ENCODE measurements at places on chromosomes 2 and 18.
A peak's percentile ranks its signal among the peaks of the same experiment; 100 is the strongest.

DNA sequence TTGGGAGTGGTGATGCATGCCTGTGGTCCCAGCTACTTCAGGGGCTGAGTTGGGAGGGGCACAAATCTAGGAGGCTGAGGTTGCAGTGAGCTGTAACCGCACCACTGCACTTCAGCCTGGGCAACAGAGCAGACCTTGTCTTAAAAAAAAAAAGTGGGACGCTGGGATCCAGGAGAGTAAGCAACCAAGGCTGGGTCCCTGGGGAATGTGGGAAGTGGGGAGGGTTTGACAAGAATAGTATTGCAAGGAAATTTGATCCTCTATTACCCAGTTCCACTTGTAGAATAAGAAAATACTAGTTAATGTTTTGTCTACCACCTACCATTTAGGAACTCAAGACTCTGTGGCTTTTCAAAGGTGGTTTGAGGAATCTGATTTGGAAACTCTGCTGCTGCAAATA is 21.1 kb upstream of the DYTN start:
- no peak for DNase-seq

GRCh38 chr2:241223211-241224017 is 34.9 kb downstream of the ANO7 start:
- no peak for DNase-seq

DNA sequence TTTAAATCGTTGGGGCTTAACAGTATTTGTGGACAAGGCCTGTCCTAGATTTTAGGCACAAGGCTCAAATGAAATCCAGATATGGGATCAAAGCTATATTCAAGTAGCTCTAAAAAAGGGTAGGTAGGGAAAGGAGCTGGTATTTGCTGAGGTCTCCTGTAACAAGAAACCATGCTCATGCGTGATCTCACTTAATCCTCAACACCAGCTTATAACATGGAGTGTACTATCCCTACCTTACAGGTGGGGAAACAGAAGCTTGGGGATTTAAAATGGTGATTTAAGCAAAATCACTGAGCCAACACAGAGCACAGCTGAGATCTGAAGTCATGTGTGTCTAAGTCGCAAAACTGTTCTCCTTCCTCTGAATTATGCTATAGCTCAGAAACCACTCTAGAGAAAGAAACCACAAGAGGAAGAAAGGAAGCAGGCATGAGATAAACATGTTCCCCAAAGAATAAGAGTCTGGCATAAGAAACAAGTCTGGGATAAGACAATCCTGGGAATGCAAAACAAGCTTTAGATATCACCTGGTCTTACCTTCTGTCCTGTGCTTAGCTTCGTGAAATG is 43.1 kb downstream of the CYRIA start:
- DNase-seq, result no peak

DNA sequence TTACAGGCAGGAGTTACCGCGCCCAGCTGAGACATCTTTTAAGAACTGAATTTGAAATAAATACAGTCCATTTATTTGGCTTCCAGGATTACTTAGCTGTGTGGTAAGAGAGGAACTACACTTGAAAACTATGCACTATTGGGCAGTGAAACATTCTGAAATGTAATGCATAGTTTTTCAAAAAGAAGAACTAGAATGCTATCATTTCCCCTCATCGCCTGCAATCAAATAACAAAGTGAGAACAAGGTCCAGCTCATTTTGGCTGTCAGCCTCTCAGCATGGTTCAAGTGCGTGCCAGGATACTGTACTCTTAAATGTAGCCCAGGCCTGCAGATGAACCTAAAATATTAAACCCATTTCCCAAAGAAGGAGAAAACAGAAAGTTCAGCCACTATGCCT is 76.6 kb upstream of the ARL5A start:
- DNase-seq, result no peak

DNA sequence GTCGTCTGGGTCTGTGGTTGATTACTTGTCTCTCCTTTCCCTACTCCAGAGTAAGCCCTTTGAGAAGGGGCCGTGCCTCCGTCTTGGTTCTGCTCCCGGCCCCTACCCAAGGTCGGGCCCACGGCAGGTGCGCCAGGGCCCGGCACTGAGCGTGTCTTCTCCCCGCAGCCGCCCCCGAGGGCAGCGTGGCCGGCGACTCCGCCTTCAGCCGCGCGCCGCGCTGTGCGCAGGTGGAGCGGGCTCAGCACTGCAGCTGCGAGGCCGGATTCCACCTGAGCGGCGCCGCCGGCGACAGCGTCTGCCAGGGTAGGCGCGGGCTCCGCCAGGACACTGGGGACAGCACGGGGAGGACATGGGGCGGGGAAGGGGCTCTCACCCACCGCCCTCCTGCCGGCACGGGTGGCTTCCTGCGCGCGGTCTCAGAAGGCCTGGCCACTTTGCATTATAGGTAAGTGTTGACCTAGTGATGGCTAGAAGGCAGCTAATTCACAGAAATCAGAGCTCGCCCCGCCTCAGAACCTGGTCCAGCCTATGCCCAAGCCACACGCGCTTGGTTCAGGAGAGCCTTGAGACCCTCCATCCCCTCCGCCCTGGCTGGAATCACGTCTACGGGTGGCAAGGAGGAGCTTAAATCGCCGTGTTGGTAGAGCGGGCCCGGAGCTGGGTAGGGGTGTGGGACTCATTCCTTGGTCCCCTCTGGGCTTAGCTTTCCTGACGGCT is 43.5 kb downstream of the FBLN7 start:
- no peak for DNase-seq

- no peak for DNase-seq
These were observed 14.9 kb downstream of the IGFBP2 start for GRCh38 chr2:216648105-216648504.

DNA sequence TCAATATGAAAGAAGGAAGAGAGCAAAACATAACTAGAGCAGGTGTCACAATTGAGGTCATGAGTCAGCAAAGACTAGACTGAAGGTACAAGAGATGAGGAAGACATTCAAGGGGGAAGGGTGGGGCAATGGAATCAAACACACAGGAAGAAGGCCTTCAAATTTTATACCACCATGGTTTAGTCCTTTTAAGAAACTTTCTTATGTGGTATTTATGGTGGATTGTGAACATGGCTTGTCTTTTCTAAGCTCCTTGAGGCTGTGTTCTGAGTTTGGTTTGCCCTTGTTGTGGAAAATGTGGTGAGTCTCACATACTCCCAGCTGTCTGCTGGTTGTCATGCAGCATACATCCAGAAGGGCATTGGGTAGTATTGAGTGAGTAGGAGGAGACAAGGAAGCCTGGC is 62.1 kb downstream of the NABP1 start:
- no peak for DNase-seq

- no peak for DNase-seq
These were observed 19.0 kb downstream of the AQP12B start for GRCh38 chr2:240663546-240664190.

- DNase-seq, result no peak
These were observed 124.5 kb downstream of the CTIF start for GRCh38 chr18:48663096-48663930.

DNA sequence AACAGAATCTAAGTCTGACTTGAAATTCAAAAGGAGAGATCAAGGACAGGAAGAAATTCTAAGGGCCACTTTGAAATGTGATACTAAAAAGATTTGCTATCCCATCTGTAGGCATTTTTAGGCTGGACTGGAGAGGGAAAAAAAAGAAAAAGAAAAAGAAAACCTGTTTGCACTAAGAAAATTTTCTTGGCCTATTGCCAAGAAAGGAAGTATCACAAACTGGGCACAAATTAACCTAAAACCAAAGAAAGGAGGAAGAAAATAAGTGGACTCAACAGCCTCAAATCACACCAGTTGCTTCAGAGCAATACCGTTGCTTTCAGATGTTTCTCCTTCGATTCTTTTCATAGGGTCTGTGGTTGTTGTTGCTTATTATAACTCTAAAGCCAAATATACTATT is 287.9 kb upstream of the VRK2 start:
- DNase-seq, result no peak

GRCh38 chr18:27652480-27653121 is 467.5 kb upstream of the CHST9 start:
- DNase-seq, result no peak

DNA sequence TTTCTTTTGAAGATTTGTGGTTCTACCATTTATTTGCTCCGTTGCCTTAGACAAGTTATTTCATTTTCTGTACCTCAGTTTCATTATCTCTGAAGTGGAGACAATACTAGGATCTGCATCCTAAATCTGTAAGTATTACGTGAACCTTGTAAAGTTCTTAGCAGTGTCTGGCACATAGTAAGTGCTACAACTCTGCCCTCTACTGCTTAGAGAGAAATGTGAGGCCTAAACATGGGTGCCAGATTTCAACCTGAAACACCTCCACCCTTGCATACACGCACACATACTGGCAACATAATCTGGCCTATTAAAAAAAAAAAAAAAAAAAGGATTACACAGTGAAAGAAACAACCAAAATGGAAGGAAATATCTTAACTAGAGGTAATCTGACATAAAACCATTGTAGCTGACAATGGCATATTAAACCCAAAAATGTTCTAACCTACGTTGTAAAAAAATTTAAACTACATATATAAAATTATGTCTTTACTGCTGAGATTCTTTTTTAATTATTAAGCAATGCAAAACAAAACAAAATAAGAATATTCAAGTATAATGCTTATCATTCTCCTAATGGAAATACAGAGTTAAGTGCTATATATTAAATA is 132.6 kb downstream of the MAP2 start:
- peak; percentile 57 for DNase-seq

- no peak for DNase-seq
These were observed 191.5 kb upstream of the ATP5MC3 start for GRCh38 chr2:175372704-175373701.

GRCh38 chr2:96320728-96321622 is 4.1 kb upstream of the ITPRIPL1 start:
- DNase-seq, result no peak

- DNase-seq, result no peak
These were observed 8.9 kb upstream of the NFE2L2 start for GRCh38 chr2:177273408-177273807.

GRCh38 chr18:35481960-35482366 is 15.8 kb downstream of the INO80C start:
- no peak for DNase-seq

GRCh38 chr2:136008205-136008865 is 22.9 kb upstream of the DARS1 start:
- DNase-seq, result no peak

GRCh38 chr2:168607992-168608391 is 151.9 kb downstream of the CERS6 start:
- DNase-seq, result no peak

- no peak for DNase-seq
These were observed 77.1 kb downstream of the SPATS2L start for GRCh38 chr2:200383380-200384110.

- no peak for DNase-seq
These were observed 104.6 kb downstream of the PTPN4 start for GRCh38 chr2:119864318-119864717.

GRCh38 chr2:43225093-43225787 is 1.2 kb downstream of the ZFP36L2 start:
- no peak for DNase-seq

- DNase-seq, result peak; percentile 68
These were observed 428.6 kb upstream of the FSHR start for GRCh38 chr2:49582946-49583345.

- no peak for DNase-seq
These were observed 186.3 kb downstream of the MYCN start for GRCh38 chr2:16126517-16127275.
